ENCODE measurements at places on chromosomes 3 and 15.

GRCh38 chr3:79598594-79598993, 169.2 kb downstream of the ROBO1 start:
- DNase-seq = no peak

DNA sequence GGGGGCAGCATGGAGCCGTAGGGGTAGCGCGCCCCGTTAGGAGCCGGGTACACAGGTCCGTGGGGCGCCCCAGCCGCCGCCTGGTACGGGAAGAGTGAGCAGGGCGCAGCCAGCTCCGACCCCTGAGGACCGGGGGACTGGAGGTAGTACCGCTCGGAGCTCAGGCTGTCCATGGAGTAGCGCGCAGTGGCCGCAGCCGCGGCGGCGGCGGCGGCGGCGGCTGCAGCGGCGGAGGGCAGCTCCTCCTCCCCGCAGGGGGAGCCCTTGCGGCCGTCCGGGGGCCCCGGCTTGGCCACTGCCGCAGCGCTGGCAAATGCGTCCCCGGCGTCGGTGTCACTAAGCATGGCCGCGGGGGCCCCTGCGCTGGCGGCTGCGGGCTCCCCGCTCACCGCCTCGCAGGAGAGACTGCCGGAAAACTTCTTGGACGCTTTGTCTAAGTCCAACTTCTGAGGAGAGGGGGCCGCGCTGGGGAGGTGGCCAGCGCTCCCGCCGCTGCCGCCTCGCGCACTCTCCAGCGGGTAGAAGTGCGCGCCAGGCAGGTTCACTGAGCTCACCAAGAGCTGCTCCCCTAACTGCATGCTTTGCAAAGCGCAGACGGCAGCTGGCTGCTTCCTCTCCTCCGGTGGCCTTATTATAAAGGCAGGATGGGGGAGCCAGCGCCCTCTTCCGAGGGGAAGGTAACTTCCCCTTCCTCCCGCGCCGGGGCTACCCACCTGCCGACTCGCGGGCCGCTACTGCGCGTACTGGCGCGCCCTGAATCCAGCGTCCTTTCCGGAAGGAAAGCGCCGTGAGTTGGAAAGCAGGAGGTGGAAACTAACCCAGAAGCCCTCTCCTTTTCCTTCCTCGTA, at the start of gene EOMES:
Gene EOMES, minus strand, starts transcription at position 607 of the 848 bp plus-strand sequence. Its CDS starts 29 bp downstream, at position 578.
- no peak for DNase-seq

GRCh38 chr3:65776494-65776893, 262.2 kb downstream of the MAGI1 start:
- peak; percentile 96 for DNase-seq

GRCh38 chr3:150917951-150918350, 12.7 kb upstream of the MINDY4B start:
- DNase-seq = no peak

DNA sequence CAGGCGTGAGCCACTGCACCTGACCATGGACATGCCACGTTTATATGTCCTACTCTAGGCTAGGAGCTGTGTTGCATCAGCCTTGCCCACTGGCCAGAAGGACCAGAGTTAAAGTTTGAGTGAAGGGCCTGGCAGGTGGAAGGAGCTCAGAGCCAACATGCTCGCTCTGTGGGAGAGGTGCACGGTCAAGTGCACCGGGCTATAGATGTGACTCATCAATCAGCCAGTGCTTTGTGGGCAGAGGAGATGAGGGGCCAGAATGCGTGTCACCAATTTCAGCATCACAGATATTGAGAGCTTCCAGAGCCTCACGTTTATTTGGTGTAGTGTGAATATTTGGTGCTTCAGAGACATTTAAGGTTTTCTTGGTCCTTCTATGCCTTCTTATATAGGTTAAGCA, 137.3 kb upstream of the KBTBD8 start:
- no peak for DNase-seq

All from fibroblast of skin of left biceps (primary cell).